ENCODE measurements at places on chromosomes 3 and 15.
A peak's percentile ranks its signal among the peaks of the same experiment; 100 is the strongest.

GRCh38 chr3:160583451-160583850 is 18.1 kb upstream of the KPNA4 start:
- DNase-seq, result no peak

- no peak for DNase-seq
These were observed 36.8 kb upstream of the CCDC50 start for GRCh38 chr3:191292243-191293015.

GRCh38 chr3:134001251-134001650 is 28.5 kb downstream of the SLCO2A1 start:
- DNase-seq, result no peak

DNA sequence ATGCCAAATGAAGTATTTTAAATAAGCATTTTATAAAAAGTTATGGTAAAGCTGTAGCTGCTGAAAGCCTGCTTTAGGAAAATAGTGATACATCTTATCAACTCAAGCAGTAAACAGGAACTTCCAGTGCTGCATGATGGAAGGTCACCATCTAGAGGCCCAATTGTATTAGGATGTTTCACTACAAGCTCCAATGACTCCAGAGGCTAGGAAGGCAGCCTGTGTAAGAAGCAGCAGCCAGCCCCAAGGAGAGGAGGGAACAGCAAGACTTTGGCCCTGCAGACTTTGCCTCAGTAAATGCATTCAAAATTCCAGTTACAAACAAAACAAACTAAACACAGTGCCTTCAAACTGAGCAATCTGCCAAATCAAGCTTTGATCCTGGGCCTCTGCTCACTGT is 32.1 kb downstream of the ILDR1 start:
- no peak for DNase-seq

GRCh38 chr3:44146073-44146472 is 95.6 kb upstream of the TOPAZ1 start:
- DNase-seq, result no peak

- DNase-seq, result no peak
These were observed 139.4 kb upstream of the SLC7A14 start for GRCh38 chr3:170725285-170725731.

DNA sequence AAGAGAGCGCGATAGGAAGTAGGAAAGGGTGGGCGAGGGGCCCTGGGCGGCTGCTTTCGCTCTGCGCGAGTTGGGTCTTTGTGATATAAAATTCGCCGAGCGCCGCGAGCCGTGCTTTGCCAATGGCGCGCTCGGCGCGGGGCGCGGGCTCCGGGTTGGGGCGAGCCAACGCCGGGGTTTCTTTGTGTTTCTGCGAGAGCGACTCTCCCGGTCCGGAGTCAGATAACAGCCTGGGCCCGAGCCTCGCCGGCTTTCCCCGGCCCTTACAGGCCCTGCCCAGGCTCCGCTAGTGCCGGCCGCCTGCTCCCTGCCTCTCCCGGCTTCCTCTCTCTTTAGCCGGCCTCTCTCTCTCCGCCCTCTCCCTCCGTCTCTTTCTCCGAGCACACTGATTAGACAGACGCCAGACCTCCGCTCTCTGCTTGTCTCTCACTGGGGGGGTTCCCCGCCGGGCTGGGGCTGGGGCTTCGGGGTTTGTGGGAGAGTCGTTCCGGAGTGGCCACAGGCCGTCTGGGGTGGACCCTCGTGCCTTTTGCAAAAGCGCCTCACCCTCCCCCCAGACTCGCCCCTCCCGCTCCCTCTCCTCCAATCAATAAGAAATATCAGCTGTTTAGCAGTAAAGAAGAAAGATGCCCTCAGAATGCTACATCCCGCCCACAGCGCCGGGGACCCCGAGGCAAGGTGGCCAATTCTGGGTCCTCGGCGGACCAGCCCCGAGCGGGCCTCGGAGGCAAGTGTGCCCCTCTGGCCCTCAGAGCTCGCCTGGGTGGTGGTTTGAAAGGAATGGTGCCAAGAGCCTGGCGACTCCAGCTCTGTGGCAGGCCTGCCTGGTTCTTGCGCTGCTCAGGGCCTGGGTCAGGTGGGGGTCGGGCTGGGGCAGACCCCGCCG is 2.9 kb downstream of the NR2F2 start:
- DNase-seq, result peak; percentile 31

Measured in NCI-H2171 (cell line).